ENCODE measurements at places on chromosomes 13 and 19.

DNA sequence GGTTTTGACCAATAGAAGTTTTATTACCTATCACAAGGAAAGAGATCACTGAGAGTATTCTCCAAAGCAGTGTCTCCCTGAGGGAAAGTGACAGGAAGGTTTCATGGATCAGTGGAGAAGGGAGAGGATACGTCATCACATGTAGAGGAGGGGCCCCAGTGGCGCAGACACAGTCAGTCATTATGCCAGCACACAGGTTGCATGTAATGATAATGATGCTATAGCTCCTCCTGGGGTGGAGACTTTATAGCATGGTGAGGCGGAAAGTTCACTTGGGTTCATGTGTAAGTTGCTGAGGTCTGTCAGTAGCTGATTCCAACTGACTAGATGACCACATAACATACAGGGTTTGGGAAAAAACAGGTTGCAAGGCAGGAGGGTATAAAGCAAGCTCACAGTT is 88.8 kb downstream of the FNDC3A start:
- no peak for DNase-seq

- no peak for DNase-seq
These were observed 108.8 kb downstream of the SIPA1L3 start for GRCh38 chr19:38015761-38016160.

- DNase-seq, result no peak
These were observed 2.4 kb upstream of the CATSPERG start for GRCh38 chr19:38333245-38333644.

DNA sequence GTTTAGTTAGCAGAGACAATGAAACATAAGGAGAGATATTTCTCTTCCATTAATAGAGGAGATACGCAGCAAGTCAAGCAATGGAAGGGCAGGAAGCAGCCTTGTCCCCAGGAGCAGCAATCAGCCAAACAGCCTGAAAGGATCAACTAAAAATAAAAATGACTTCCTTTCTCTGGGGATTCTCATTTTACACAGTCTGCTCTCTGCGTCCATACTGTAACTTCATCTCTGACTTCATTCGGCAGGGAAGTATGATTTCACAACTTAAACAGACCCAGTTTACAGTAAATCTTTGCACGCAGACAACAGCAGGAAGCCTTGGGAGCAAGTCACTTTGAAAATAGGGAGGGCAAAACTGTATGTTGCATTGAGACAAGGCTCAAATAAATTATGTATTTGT is 826.7 kb downstream of the DIAPH3 start:
- DNase-seq, result no peak

GRCh38 chr13:24252136-24252535 is 57.2 kb upstream of the C1QTNF9 start:
- no peak for DNase-seq

Data from head of caudate nucleus (tissue), 42 donors.